SIG-M5 (cell line): ENCODE measurements at places on chromosomes 7 and 10.

DNA sequence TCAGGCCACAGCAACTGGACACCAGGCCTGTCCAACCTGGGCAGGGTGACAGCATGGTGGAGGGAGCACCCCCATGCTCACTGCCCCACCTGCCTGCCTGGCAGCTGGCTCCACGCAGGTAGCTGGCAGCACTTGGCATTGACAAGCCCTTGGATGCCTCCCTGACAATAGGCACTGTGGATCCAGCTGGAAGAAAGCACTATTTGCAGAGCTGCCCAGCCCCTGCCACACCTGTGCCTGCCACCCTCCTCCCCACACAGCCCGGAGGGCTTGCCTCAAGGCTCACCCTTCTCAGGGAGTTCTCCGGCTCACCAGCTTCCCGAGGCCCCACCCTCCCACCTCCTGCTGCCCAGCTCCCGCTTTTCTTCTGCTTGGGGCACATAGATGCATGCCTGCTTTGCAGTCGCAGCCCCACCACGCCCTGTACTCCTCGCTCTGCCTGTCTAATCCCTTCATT is 160.1 kb downstream of the NEURL1 start:
- no peak for DNase-seq

- no peak for DNase-seq
Observed at GRCh38 chr7:39017369-39017915, 39.7 kb downstream of the POU6F2 start.

- no peak for DNase-seq
Observed at GRCh38 chr10:130786365-130786966, 525.1 kb downstream of the TCERG1L start.

DNA sequence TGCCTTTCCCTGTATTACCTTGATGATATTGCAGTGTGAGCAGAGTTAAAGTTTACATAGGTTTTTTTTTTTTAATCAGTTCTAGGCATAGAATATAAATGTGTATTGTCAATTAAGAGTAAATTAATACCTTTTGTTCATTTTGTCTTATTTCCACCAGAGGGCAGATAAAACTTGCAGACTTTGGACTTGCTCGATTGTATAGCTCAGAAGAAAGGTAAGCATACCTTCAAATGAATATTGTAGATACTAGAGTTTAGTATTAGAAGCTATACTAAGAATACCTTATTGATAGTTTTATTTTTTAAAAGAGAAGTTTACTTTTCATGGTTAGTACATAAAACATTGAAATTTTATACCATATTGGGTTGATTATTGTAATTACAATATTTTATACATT is 86.8 kb downstream of the MPLKIP start:
- DNase-seq = no peak

GRCh38 chr7:83837683-83838082 is 188.7 kb upstream of the SEMA3E start:
- DNase-seq = no peak

DNA sequence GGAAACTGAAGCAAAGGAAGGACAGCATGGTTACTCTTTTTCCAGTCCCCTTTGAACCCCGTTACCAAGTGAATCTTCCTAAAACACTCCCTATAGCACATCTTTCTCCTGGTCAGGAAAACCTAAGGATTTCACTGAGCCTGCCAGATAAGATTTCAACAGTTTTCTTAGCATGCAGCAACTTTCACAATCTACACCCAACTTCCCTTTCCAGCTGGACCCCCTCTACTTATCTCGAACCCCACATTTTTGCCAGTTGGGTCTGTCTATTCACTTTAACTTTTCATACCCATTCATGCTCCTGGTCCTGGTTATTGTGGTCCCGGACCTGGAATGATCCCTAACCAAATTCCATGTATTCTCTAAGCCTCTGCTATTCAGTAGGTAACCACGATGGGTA is 14.9 kb upstream of the CPVL start:
- DNase-seq = no peak

- DNase-seq = no peak
Observed at GRCh38 chr7:12357508-12357907, 46.2 kb downstream of the VWDE start.

- DNase-seq = no peak
Observed at GRCh38 chr10:15181576-15182156, 13.2 kb upstream of the NMT2 start.

GRCh38 chr10:104262055-104262454 is 6.9 kb upstream of the GSTO2 start:
- DNase-seq = no peak

- no peak for DNase-seq
Observed at GRCh38 chr7:1647961-1648672, 22.0 kb upstream of the ELFN1 start.

GRCh38 chr10:113746217-113746957 is 5.1 kb upstream of the PLEKHS1 start:
- DNase-seq = no peak

- no peak for DNase-seq
Observed at GRCh38 chr10:63021225-63021624, 111.9 kb upstream of the NRBF2 start.

GRCh38 chr10:120719333-120719732 is 131.8 kb upstream of the WDR11 start:
- no peak for DNase-seq

DNA sequence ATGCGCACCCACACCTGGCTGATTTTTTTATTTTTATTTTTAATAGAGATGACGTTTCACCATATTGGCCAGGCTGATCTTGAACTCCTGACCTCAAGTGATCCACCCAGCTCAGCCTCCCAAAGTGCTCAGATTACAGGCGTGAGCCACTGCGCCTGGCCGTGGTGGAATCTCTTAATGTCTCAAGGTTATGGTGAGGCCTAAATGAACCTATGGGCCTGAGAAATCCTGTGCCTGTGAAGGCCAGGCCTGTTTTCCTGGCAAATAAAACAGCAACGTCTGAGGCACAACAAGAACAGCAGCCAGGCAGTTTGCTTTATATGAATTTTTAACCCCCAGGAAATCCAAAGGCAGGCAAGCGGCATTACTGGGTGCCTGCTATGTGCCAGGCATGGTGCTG is 297.5 kb upstream of the ZMIZ1 start:
- DNase-seq = no peak

DNA sequence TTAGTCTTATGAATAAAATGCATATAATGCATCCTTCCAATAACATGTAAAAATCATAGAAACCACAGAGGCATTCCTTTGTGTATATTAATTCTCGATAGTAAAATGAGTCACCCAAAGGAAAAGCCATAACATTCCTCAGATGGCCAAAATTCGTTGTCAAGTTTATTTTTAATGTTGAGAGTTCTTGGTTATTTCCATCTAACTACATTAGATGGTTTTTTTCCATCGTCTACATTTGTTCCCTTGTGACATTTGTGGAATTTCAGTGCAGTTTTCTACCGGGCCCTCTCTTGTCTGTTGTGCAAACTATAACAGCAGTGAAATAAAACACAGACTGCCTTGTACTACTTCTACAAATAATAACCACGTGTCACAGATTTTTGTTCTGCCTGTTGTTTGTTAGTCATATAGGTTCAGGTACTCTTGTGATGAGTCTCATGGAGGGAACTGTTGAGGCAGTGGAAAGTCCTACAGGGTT is 54.7 kb upstream of the CCAR1 start:
- no peak for DNase-seq
